ENCODE measurements at places on chromosomes 6 and 20.

DNA sequence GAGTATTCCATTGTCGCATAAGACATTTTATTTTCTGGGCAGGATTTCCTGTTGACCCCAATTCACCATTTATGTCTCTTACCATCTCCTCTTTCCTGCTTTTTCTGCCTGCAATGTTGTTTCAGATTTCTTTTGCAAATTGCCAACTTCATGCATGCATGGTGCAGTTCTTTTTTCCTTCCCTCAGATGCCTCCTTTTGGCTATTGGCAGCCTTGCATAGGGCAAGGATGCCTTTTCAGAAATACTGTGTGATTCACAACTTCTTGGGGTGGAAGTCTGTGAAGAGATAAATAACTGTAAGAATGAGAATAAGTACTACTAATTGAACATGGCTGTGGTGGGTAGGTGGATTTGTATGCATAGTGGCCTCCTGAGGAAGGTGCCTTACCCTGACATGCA, 116.7 kb downstream of the SOX4 start:
- DNase-seq = no peak

DNA sequence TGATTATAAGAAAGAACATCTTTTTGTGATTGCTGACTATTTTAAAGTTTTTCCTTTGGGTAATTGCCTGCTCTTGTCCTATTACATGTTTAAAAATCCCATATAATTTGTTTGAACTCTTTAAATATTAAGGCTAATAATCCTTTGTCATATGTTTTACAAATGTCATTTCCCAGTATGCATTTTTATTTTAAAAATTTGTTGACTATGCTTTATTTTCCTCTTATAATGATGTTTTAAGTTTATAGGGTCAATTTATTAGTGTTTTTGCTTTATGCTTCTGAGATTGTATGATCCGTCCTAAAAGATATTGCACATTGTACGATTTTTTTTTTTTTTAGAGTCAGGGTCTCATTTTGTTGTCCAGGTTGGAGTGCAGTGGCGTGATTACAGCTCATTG, 297.2 kb downstream of the RNF144B start:
- DNase-seq = no peak

DNA sequence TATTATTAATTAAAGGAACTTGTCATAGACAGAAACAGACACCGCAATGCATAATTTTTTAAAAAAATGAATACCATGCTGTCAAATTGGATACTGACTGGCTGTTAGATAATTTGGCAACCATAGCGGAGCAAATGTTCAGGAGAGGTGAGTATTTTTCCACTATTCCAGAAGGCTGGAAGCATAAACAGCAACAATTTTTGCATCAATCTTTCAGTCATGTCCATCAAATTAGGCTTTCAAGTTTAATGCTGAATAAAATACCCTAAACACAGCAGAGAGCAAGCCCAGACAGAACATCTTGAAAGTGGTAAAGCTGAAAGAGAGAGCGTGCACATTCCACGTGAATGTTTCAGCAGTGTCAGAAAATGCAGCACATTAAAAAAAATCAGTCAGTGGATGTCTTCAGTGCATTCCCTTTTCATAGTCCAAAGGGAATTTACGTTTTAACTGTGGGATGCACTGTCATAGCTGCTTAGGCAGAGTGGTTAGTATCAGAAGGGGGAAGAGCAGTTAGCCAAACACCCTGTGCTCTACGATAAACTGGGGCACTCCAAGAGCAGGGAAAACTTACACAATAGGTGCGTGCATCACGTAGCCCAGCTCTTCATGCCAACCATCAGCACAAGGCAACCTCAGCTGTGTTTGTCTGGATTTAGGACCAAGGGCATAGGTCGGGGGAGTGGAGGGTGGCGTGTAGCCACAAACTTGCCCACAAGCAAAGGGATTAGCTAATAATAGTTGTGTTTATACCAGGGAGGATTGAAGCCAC, 116.2 kb upstream of the STMND1 start:
- DNase-seq = peak; percentile 37

DNA sequence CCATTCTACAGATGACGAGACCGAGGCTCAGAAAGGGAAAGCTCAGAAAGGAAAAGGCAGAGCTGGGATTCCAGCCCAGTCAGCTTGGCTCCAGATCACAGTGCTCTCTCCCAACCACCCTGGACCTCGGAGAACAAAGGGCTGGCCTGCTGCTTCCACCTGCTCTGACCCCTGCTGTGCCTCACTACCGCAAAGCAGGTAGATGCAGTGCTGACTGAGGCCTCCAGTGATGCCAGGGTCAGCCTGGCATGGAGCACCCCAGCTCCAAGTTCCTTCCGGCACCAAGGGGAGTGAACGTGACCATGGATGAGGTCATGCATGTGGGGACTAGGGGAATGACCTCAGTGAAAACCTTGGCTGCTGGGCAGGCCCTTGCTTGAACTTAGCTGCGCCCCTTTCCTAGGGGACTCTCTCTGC, 20.7 kb upstream of the TLDC2 start:
- no peak for DNase-seq

DNA sequence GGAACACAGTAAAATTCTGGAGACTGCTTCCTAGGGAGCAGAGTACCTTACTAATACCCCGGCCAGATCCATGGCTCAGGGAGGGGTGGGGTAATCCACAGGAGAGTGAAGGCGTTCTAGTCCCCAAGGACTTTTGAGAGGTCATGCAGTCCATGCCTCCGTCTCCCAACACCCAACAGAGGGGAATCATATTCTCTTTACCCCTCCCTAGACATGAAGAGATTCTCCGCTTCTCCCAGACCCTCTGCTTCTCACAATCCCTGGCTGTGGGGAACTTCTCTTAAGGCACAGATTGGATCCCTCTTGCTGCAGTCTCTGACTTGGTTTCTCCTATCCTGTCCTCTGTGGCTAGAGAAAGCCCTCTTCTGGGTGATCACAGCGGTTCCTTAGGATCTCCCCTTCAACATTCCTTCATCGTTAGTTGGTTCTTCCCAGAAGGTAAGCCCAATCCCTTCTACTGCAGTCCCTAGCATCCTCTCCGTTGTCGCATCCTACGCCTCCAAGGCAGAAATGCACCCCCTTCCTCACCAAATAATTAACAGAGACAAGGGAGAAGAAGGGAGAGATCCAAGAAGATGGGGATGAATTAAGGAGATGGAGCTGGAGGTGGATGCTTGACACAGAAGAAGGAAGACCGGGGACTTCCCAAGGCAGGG, 562 bp downstream of the GGT7 start:
- no peak for DNase-seq

DNA sequence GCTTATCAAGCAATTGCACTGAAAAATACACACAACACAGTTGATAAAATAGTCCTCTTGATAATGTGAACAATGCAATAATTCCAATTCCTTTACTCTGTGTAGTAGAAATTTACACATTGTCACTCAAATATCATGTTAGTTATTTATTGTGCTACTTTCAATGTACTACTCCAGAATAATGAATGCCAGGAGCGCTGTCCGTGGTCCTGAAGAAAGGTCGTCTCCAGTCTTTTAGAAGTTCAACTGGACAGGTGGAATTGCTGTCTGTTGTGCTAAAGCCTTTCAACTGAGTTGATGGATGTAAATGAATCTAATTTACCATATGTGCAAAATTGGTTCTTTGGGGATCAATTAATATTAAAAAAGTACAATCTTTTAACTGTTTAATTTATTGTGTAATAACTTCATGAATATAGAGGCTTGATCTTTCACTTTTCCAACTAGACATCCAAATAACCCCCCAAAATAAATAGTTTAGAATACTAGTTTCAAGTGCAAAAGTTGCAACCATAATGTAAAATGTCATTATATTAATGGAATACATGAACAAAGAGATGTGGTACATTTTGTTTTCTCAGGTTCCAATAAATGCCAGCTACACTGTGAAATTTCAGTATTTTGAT, 3.2 kb downstream of the GRIK2 start:
- DNase-seq = peak; percentile 56

All from iris pigment epithelial cell (primary cell).